ENCODE measurements at places on chromosomes 4 and X.

DNA sequence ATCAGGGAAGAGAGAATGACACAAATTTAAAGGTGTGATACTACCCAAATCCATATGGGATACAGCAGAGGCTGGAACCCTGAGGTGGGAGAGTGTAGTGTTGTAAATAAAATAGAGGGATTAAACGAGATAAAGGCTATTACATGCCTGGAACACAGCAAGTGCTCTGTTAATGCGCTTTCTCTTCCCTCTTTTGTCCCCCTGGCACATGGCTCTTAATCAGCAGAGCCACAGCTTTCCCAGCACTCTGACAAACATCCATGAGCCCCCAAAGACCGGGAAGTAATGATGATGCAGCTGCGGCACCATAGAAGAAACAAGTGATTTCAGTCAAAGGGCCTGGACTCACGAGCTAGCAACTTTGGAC lies 85.9 kb downstream of the RASL11B start:
- no peak for DNase-seq

GRCh38 chr4:8112036-8112576 lies 46.5 kb downstream of the ABLIM2 start:
- no peak for DNase-seq

GRCh38 chr4:125789023-125789422 lies 474.3 kb downstream of the FAT4 start:
- DNase-seq = no peak

DNA sequence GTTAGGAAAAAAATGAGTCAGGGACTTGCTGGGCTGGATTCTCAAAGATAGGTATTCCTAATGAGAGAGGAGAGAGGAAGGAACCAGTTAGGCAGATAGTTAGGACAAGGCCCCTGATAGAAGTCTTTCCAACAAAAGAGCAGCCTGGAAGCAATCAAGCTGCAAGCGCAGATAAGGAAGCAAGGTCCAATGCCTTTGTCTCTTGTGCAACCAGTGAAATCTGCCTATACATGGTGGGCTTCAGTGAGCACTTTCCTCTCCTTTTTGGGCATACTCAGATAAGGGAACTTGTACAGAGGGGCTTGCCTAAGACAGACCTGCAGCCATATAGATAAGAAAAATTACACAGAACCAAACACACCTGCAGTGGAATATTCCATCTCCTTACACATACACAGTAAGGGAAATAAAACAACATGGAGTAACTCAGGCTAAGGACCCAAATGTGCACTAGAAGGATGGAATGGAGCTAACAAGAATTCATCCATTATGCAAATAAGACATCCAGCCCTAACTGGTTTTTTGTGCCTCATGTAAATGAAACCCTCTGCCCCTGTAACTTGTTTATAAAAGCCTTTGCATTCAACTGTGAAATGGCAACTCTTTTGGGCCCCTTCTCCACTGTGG lies 68.8 kb downstream of the PCDH18 start:
- no peak for DNase-seq

- DNase-seq = no peak
These were observed 209.3 kb downstream of the UGT8 start for GRCh38 chr4:114807759-114808404.

DNA sequence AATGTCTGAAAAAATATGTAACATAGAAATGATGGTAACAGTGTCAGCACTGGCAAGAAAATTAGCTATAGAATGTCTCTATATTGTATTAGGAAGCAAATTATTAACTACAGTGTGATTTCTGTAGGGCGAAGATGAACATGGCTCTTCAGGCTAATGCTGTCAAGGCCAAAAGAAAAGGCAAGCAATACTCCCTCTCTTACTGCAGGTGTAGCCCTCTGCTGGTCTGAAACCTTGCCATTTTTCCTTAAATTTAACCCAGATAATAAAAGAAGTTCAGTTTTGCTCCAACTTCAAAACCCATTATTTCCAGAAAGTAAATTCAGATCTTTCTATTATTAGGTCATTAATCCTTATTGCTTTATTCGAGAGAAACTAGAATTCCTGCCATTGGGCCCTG lies 215.9 kb downstream of the LRBA start:
- DNase-seq = no peak

DNA sequence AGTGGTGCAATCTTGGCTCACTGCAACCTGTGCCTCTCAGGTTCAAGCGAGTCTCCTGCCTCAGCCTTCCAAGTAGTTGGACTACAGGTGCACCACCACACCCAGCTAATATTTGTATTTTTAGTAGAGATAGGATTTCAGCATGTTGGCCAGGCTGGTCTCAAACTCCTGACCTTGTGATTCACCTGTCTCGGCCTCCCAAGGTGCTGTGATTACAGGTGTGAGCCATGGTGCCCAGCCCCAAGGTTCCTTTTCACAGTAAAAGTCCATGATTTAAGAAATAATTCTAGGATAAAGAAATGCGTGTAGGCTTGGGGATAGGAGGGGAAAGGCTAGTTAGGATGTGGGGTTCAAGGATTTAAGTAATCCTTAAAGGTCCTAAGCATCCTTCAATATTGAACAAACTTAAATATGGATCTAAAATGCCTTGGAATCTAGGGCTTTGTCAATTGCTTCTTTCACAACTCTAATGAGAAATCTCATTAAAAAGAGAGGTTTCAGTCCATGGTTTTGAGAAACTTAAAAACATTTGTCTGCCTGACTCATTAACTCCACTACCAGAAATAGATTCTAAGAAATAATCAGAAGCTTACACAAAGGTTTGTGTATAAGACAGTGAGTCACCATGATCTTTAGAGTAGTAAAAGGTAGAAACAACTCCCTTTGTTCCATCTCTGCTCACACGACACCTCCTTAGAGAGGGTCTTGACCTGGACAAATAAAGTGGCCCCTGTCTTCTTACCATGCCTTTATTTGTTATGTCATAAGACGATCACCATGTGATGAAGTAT lies 203.2 kb downstream of the PTTG2 start:
- DNase-seq = no peak

DNA sequence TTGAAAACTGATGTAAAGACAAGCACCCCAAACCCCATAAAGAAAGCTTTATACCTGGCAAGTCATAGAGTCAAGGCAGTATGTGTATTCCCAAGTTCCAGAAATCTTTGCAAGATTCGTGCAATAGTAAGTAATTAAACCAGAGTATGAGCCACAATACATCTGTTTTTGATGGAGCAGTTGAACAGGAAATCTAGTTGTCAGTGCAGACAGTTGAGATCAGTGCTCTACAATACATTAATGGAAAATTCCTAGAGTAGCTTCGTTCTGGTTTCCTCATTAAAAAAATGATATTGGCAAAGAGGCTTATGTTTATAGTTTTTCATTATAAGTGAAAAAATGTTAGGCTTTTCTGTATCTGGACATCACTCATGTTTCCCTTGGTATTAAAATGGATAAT lies 575.3 kb downstream of the TRIML1 start:
- no peak for DNase-seq

GRCh38 chr4:132792310-132792709 lies 356.8 kb upstream of the PCDH10 start:
- DNase-seq = no peak

GRCh38 chrX:39311646-39312045 lies 510.4 kb downstream of the MID1IP1 start:
- DNase-seq = no peak

DNA sequence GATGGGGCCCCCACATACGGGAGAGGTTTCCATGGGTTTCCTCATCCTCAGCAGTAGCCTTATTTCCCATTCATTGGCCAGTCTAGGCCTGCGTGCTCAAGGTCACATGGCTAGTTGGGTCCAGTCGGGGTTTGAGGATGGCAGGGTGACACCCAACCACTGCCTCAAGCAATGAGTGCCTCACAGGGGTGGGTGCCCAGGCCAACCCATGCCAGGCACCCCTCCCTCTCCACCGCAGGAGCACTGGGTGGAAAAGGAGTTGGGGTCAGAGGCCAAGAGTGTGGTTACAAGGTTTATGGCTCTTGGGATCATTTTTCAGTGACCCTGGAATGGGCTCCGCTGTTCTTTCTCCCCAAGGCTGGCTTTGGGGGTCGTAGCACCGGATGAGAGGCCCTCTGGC lies 3.1 kb downstream of the NSG1 start:
- no peak for DNase-seq

DNA sequence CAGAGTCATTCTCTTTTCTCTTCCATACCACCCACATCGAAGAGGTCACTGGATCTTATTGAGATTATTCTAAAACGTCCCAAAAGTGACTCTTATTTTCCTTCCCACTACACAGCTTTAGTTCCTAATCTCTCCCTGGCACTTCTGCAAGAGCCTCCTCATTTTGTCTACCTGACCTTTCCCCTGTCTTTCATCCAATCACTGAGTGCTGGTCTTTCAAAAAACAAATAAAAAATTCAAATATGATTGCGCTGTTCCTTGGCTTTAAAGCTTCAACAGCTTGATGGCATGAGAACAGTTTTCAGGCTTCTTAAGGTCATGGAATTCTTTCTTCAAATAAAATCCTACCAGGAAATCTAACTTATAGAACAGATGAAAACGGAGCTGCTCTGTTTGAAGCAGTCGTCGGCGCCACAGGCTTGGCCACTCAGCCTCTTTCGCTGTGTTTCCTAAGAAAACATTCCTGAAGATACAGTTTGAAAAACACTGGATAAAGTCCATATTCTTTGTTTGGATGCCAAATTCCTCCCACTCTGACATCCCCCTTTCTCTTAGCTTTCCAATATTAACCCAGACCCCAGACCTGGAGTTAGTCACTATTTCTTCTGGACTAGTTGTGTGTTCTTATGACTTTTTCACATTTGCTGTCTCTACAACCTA lies 12.5 kb downstream of the SYTL5 start:
- no peak for DNase-seq

DNA sequence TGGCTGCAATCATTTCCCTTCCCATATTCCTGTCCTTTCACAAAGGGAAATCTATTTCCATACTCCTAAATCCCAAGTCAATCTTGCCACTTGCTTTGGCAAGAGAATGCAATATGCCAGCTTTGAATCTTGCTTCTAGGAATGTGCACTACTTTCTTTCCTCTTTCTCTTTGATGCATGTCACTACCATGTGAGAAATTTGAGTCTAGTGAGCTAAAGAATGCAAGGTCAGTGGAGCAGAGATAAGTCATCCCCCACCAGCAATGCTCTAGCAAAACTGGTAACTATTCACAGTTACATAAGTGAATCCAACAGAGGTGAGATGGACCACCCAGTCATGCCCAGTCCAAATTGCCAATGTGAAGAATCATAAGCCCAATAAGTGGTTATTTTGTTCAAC lies 910.4 kb downstream of the RAB28 start:
- no peak for DNase-seq

- no peak for DNase-seq
These were observed 6.9 kb upstream of the ARMCX4 start for GRCh38 chrX:101478366-101478765.

DNA sequence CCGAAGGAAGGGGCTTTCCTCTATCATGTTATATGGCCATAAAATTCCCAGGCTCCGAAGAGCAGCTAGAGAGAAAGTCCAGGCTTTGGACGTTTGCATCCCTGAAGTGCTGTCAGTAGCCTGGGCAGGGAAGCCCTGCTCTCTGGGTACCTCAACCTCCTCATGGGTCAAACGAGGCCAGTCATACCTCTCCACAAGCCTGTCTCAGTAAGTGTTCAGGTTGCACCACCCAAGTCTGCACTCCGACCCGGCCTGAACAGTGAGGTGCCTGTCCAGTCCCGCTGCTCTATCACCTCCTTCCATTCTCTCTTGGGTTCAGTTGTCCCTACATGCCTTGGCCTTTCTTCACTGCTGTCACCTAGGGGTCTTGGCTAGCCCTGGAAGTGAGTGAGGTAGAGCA lies 78.9 kb downstream of the STARD8 start:
- no peak for DNase-seq

- no peak for DNase-seq
These were observed 28.5 kb downstream of the FHIP1A start for GRCh38 chr4:151437505-151437904.

DNA sequence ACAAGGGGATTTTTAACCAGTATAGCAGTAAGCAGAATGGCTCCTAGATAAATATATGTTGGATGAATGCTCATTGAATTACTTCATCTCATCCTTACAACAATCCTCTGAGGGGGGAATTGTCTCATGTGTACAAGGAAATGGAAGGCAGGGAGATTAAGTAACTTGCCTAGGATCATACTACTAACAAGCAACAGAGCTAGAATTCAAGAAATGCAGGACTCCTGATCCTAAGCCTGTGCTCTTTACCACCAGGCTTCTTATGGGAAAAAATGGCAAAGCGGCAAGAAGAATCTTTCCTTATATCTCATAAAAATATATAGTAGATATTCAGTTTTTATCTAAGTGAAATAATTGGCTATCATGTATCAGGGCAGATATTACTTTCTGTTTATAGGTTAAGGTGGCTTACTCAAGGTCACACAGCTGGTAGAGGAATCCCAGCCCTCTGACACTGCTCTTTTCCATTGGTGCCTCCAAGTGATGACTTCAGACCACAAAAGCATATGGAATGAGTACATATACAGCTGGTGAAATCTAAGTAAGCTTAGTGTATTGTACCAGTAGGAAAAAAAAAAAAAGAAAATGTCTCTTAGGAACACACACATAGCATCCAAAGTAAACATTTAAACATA lies 2.1 kb downstream of the ABHD18 start:
- DNase-seq = no peak

GRCh38 chr4:142238589-142238988 lies 602.2 kb downstream of the IL15 start:
- no peak for DNase-seq

- DNase-seq = no peak
These were observed 743 bp downstream of the NKAP start for GRCh38 chrX:119942831-119943184.

DNA sequence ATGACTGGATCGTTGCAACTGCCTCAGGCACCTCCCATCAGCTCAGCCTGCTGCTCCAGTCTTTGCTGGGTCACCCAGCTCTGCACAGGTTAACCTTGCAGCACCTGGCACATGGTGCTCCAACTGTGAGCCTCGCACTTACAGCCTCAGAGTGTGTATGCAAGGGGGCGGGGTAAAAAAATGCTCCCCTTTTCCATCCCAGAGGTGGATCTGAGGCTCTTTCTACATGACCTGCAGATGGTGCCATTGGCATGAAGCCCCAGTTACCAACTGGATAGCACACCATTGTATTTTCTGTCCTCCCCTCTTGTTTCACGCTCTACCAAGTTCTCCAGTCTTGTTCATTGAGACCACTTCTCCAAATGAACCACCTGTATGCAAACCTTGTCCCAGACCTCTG lies 46.2 kb upstream of the TRPC3 start:
- DNase-seq = no peak

DNA sequence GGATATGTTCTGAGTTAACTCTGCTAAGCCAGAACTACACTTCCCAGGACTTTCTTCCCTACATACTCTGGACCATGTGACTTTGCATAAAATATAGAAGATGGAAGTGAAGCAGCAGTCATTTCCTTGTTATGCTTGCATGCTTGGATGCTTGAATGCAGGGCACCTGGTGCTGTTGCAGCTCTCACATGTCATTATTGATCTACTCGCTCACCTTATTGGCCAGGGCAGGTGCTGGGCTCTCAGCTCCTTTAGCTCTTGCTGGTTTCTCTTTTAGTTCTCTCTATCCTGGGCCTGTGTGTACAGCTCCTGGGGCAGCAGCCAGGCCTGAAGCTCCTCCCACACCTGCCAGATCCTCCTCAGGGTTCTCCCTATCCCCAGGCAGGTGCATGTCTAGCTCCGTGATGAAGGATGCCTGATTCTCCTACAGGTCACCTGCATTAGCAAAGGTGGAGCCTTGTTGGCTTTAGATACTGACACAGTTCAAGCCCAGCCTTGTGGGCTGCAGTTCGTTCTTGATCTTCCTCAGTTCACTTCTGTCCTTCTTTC lies 53.3 kb downstream of the MED28 start:
- no peak for DNase-seq

GRCh38 chr4:41331224-41331623 lies 74.5 kb downstream of the UCHL1 start:
- DNase-seq = no peak

- DNase-seq = peak; percentile 36
These were observed 65.9 kb downstream of the ANTXR2 start for GRCh38 chr4:80006935-80007744.

- no peak for DNase-seq
These were observed 157.1 kb downstream of the SCFD2 start for GRCh38 chr4:53208753-53209152.
